ENCODE measurements at places on chromosomes 13 and 19. TPM values are rescaled to one million over a fixed set of nuclear protein-coding genes. Genes with fewer than 3 reads are reported as not detected.

DNA sequence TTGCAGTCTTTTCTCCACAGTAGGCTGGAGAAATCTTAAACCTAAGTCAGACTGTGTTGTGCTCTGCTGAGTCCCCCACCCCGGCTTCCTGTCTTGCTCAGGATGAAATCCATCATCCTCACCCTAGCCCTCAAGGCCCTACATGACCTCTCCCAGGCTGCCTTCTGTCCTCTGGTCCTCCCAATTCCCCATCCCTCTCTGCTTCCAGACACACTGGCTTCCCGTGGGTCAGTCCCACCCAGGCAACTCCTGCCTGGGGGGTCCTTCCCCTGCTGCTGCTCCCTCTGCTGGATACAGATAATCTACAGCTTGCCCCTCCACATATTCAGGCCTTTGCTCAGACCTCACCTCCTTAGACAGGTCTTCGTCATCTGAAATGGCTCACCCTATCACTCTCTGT, 18.4 kb upstream of the CBY2 start:
- DNase-seq = no peak
- H3K4me1 ChIP-seq = peaks cover 12% of the 10 kb centered on the region
- H3K27ac ChIP-seq = no peak overlapping the region
- no peaks in the 10 kb centered on the region for H3K36me3 ChIP-seq
- no peak overlapping the region for H3K4me3 ChIP-seq

- H3K27ac ChIP-seq = no peak overlapping the region
- peaks cover 3% of the 10 kb centered on the region for H3K4me1 ChIP-seq
- DNase-seq = no peak
- no peaks in the 10 kb centered on the region for H3K27me3 ChIP-seq
- no peak overlapping the region for H3K4me3 ChIP-seq
- H3K36me3 ChIP-seq = peaks cover 3% of the 10 kb centered on the region
These were observed 127.9 kb downstream of the SLITRK6 start for GRCh38 chr13:85671336-85671735.

Gene POLD1
- 91.4 TPM for total RNA-seq

DNA sequence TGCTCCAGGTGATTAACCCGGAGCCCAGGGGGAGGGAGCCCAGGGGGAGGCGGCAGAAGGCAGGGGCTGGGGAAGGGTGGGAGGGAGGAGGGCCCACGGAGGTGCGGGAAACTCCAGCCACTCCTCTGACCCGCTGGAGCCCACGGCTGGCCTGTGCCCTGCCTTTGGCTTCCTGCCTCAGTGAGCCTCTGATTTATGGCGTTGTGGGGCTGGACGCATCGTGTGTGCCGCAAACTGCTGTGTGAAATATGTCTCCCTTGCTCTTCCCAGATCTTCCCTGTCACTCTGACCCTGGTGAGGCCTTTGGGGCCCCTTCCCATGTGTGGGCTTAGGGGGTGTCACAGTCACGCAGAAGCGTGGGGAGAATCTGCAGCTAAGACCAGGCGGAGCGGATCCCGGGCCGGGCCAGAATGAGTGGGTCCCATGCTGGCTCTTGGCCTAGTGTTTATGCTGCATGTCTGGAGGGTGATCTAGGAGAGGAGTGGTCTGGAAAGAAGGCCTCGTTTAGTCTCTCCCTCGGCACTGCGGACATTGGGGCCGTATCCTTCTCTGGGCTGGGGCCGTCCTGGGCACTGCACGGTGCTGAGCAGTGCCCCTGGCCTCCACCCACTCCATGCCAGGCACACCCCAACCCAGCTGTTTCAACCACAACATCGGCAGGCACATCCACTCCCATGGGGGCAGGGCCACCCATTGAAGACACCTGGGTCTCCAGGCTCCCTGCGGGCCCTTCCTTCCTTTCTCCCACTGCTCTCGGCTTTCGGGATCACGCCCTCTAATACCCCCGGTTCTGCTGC, 123.0 kb downstream of the KDM4B start:
- no peaks in the 10 kb centered on the region for H3K27me3 ChIP-seq
- peaks cover 15% of the 10 kb centered on the region for H3K4me1 ChIP-seq
- peak overlapping the region; percentile 67 for H3K27ac ChIP-seq
- DNase-seq = no peak
- no peak overlapping the region for H3K4me3 ChIP-seq

GRCh38 chr19:28051047-28051446, 1161.9 kb downstream of the UQCRFS1 start:
- no peak for DNase-seq
- H3K4me3 ChIP-seq = no peak overlapping the region
- peaks cover 5% of the 10 kb centered on the region for H3K4me1 ChIP-seq
- no peaks in the 10 kb centered on the region for H3K36me3 ChIP-seq

GRCh38 chr13:32165796-32166195, 134.2 kb downstream of the FRY start:
- peaks cover 14% of the 10 kb centered on the region for H3K4me1 ChIP-seq
- H3K27ac ChIP-seq = no peak overlapping the region
- no peaks in the 10 kb centered on the region for H3K27me3 ChIP-seq
- no peak overlapping the region for H3K4me3 ChIP-seq
- no peak for DNase-seq
- no peaks in the 10 kb centered on the region for H3K36me3 ChIP-seq

DNA sequence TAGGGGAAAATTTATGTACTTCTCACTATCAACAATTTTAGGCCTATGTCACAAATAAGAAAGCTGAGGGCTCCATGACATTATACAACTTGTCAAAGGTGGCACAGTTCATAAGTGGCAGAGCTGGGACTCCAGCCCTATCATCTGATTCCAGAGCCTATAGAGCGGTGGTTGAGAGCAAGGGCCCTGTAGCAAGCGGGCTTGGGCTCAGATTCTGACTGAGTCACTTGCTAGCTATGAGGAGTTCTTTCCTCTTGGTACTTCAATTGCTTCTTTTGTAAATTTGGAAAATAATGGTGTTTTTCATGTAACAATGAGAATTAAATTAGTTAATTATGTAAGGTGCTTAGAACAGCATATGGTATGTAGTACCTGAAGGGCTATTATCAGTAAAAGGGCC, 28.7 kb upstream of the FAM216B start:
- H3K36me3 ChIP-seq = peaks cover 2% of the 10 kb centered on the region
- DNase-seq = no peak

Gene ZNF253
- total RNA-seq = 59.4 TPM

Gene CEACAM8
- not detected for total RNA-seq

DNA sequence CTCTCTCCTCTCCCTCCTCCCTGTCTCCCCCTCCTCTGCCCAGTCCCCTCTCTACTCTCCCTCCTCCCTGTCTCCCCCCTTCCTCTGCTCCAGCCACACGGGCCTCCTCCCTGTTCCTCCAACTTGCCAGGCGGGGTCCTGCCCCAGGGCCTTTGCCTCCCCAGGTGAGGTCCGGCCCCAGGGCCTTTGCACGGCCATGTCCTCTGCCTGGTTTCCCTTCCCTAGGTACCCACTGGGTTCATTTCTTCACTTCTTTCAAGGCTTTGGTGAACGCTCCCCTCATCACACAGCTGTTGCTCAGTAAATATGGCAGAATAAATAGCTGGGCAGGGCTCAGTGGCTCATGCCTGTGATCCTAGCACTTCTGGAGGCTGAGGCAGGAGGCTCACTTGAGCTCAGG, 21.2 kb downstream of the MISP start:
- H3K27me3 ChIP-seq = no peaks in the 10 kb centered on the region
- no peak for DNase-seq
- H3K27ac ChIP-seq = no peak overlapping the region

Gene SIGLEC7
- not detected for total RNA-seq

DNA sequence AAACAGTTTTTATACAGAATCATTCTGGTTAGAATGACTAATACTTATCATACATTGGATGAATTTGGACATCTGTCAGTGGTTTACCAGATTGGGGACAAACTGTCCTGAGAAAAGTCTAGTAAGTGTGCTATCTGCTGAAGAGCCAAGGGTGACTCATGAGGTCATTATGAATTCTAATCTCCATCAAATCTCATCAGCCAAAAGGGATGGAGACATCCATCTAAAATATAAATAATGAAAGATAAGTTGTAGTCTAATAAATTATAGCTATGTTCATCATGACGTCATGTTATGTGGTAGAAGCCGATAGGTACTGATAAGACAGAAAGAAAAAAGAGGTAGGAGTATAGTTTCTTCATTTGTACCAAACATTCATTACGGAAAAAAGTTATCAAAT, 804.4 kb downstream of the PCDH9 start:
- no peaks in the 10 kb centered on the region for H3K27me3 ChIP-seq
- H3K4me1 ChIP-seq = no peaks in the 10 kb centered on the region
- H3K27ac ChIP-seq = no peak overlapping the region
- H3K36me3 ChIP-seq = peaks cover 3% of the 10 kb centered on the region
- DNase-seq = no peak

Data from progenitor cell of endocrine pancreas (in vitro differentiated cells).